Stimulated activated CD4-positive, alpha-beta T cell treated with anti-CD3 and anti-CD28 coated beads, Interleukin-12 subunit alpha, Interleukin-12 subunit beta, amount 100 ng/mL, for 48 hours (primary cell): ENCODE measurements at places on chromosomes 7 and 10.

GRCh38 chr10:53064614-53065013, 292.0 kb upstream of the MBL2 start:
- DNase-seq = no peak

DNA sequence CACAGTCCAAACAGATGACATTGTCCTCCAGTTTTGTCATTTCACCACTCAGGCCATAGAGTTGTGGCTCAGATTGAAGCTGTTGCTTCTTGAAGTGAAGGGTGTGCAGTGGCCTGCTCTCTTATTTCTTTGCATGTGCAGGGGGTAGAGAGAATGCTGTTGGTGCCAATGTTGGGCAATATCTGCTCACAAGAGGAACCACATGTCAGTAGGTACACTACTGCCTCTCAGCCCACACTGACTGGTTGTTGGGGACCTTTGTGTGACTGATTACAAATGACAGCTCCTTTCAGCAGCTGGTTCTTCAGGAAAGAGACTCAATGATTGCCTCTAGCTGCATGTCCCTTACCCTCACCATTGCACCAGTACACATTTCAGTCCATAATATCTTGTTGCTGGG, 21.9 kb upstream of the SFTPA1 start:
- no peak for DNase-seq

DNA sequence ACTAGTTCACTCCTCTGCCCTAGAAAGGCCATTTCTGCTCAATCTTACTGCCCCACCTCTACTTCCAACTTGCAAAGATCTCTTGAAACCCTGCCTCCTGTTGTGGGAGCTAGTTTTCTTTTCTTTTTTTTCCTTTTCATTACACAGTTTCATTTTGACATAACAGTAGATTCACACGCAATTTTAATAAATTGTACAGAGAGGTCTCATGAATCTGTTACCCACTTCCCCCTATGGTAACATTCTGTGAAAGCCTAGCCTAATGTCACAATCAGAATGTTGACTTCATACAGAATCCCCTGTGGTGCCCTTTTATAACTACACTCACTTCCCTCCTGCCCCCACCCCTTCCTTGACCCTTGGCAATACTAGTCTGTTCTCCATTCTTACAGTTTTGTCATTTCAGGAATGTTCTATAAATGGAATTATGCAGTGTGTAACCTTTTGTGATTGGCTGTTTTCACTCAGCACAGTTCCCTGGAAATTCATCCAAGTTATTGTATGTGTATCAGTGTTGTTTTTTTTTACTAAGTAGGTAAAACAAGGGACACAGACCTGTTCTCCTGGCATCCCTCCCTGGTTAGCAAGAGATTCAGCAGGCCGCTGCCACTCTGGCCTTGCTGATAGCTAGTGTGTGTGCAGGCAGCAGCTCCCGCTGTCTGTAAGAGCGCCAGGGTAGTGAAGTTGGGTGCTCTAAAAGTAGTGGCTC, 21.5 kb downstream of the CHST3 start:
- no peak for DNase-seq

DNA sequence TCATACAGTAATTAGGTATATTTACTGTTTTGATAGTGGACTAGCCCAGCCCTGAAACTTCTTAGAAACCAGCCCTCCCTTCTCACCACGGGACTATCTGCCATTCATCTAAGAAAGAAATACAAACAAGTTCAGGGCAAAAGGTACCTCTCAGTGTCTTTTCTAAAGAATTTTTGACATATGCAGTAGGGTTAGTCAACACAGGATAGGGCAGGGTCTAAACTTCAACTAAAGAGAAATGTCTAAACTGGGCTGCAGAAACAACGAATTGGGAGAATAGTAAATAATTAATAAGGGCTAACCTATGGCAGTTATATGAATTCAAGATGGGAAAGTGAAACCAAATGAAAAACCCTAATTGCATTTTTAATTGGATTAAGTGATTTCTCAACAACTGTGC, 496.6 kb downstream of the INHBA start:
- no peak for DNase-seq

GRCh38 chr7:138433583-138434443, 26.2 kb upstream of the TRIM24 start:
- DNase-seq = no peak

GRCh38 chr7:2523941-2524807, 4.6 kb downstream of the LFNG start:
- DNase-seq = no peak

DNA sequence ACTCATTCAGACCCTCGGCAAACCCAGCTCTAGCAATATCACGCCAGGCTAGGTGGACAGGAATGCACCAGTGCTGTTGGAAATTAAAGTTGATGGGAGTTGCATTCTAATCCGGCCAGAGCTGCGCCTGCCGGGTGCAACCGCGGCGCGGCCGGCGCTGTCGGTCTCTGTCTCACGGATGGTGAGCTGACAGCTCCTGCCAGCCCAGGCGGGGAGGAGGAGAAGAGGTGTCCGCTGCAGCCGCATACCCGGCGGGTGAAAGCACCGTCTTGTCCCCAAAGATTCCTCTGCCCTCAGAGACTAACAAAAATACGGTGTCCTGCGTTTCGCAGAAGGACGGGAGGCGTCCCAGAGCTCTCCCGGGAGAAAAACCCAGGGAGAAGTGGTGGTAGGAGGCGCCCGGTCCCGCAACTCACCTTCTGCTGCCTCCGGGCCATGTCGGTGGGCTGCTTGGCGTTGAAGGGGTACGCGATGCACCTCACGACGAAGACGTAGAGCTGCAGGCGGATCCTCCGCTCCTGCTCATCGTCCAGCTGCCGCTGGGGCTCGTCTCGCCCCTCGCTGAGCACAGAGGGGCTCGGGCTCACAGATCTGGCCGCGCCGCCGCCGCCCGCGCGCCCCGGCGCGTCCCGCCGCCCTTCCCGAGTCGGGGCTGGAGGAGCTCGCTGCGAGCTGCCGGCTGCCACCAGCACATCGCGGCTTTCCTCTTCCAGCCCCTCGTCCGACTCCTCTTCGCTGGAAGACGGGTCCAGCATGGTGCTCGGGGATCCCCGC, 490 bp downstream of the CADPS2 start:
- DNase-seq = no peak

DNA sequence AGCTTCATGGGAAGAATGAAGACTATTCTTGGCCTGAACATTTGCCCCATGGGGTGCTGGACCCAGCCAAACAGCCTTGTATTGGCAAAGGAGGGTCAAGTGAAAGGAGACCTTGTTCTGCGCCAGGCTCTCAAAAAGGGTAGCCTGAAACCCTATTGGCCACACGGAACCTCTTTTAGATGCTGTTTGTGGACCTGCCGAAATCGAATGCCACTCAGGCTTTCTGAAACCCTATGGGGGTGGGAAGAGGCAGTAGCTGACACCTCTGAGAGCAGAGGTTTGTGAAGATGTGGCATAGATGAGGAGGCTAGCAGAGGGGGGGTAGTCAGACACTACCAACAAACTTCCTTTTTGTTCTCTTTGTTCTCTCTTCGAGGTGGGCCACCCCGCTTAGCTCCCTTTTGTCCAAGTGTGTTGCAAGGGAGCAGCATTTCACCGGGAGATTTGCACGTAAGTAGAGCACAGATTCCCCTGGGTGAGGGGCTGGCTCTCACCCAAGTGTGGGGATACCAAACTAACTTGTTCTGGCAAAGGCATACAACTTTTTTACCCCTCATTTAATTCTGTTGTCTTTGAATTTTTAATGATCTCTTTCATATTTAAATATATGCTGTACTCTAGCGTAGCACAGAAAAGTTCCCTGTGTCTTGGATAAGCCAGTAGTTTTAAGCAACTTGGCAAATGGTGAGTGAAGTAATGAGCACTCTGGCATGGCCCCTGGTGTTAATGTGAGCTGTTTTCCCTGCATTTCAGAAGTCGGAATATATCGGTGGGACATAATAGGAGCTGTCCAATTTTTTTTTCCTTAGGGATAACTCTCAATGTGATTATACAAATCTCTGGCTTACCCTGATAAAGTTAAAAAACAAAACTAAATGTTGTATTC, 107.7 kb downstream of the SEPTIN7 start:
- no peak for DNase-seq

DNA sequence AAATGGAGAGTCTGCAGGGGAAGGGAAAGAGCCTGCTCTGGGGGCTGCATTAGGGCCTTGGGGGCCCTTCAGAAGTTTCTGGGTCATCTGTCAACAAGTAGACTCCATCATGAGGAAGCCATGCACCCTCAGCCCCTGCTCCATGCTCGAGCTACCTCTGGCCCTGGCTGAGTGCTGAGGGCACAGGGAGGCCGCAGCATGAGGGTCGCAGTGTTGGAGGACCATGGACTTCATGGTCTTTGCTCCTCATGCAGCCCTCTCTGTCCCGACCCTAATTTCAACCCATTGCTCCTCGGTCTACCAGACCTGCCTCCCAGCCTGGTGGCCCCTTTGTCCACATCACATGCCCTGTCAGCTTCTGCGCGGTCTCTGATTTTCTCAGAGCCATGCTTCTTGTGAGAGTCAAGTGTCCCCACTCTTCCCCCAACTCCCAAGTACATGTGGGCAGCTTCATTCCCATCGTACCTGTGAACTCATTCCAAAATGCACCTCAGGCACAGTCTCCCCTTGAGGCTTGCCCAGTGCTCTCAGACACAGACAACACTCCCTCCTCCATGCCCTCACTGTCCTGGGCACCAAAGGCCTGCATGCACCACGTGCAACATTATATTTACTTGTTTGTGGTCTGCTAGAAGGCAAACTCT, 14.7 kb downstream of the ZNF488 start:
- DNase-seq = no peak

DNA sequence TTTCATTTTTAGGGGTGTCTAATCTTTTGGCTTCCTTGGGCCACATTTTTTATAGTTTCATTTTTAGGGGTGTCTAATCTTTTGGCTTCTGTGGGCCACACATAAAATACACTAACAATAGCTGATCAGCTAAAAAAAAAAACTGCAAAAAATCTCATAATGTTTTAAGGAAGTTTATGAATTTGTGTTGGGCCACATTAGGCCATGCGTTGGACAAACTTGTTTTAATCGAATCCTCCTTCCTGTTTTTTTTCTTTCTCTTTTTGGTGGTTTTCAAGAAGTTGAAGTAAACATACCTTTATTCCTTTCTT, 37.4 kb downstream of the ZNRF2 start:
- DNase-seq = no peak
